ENCODE measurements at places on chromosomes 6 and 20.
A peak's percentile ranks its signal among the peaks of the same experiment; 100 is the strongest.

- DNase-seq: no peak
Measured at GRCh38 chr20:20321134-20321533, 46.8 kb upstream of the INSM1 start.

DNA sequence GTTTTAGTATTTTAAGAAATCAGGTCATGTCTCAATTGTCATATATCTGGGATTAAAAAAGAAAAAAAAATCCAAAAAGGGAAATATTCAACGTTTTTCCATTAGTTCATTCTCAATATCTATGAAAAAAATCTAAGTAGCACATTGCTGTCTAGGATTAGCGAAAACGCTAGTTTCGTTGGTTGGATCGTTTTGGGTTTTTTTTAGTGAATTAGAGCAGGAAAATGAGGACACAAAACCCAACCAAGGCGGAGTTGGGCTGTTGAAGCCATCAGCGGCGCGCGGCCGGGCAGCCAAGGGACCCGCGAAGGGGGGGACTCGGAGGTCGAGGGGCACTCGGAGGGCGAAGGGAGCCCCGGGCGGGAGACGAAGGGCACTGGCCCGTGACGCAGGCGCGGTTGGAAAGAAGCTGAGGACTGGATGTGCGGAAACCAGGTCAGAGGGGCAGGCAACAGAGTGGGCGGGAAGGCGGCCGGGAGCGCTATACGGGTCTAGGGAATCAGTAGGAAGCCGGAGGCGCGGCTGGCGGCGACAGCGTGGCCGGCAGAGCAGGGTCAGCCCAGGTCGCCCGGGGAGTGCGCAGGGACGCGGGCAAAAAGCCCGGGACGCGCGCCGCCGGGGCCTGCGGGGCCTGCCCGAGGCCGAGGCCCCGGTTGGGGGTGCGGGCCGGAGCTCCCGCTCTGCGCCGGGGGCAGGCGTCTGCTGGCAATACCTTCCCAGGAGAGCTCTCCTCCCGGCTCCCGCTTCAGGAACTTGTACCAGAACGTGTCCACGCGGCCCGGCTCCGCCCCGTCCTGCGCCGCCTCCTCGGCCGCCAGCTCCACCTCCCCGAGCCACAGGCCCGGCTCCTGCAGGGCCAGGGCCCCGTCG is 599 bp downstream of the EPM2A start:
- DNase-seq: peak; percentile 68

- peak; percentile 67 for DNase-seq
Measured at GRCh38 chr6:6655805-6656251, 67.3 kb downstream of the LY86 start.

GRCh38 chr6:132392270-132392646 is 9.0 kb downstream of the MOXD1 start:
- no peak for DNase-seq

- peak; percentile 29 for DNase-seq
Measured at GRCh38 chr20:2741463-2741862, 48.9 kb downstream of the EBF4 start.

GRCh38 chr6:137661601-137662000 is 167.4 kb upstream of the OLIG3 start:
- peak; percentile 25 for DNase-seq

DNA sequence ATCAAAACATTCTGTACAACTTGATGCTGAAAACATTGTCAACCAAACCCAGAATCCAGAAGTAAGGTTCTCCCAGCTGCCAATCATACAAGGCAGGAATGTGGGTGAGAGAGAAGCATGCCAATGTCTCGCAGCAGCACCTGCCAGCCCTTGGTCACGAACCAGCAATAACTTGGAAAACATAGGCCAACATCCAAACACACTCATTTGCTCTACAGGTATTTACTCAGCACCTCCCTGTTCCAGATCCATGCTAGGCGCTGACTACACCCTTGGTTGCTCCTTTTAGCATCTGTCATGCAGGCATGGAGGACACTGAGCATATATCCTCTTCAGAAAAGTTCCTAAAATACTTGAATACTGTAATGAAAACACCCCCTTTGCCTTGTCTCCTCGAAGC is 63.6 kb downstream of the FAXC start:
- DNase-seq: no peak

All from activated CD4-positive, alpha-beta T cell treated with anti-CD3 and anti-CD28 coated beads, Interleukin-2, Interleukin-4, amounts not matched to agents 100 ng/mL and 50 ng/mL, durations not matched to agents 16 hours and 8 hours (primary cell).